Activated gamma-delta T cell treated with Interleukin-2 at 50 U/mL for 16 hours (primary cell): ENCODE measurements at places on chromosomes 11 and 22.

DNA sequence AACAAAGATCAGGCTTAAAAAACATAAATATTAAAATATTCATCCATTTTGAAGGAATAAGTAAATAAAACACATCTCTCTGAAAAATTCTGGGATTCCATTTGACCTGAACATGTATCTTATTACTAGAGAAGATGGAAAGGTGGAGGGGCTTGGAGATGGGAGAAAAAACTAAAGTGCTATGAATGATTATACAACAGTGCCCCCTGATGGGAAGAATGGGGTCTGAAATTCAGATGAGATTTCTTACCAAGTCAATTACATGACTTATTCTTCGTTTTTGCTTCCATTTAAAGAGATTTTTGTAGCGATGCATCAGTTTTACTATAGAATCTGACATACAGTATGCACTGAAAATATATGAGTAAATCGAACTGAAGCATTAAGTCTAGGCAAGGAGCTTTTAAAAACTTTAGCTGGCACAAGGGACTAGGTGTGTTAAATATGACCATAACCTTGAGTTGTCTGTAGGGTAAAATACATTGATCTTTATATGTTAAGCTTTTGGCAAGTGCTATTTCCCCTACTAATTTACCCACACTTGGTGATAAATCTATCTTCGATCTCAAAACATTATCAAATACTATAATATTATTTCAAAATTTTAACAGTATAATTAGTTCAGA lies 718.8 kb downstream of the CNTN5 start:
- DNase-seq = no peak

DNA sequence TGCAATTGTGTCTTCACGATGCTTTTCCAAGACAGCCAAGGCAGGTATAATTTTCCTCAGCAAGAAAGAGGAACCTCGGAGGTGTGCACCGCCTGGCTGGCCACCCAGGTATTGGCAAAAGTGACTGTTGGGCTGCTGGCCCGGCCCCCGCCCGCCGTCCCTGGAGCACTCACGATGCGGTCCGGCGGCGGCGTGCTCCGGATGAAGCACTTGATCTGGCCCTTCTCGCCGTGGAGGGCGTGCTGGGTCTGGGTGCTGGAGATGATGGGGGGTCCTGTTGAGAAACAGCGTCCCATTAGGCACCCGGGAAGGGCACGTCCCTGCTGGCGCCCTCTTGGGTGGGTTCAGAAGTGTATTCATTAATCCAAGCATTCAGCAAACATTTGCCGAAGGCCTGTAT lies 84.8 kb downstream of the ST3GAL4 start:
- no peak for DNase-seq

DNA sequence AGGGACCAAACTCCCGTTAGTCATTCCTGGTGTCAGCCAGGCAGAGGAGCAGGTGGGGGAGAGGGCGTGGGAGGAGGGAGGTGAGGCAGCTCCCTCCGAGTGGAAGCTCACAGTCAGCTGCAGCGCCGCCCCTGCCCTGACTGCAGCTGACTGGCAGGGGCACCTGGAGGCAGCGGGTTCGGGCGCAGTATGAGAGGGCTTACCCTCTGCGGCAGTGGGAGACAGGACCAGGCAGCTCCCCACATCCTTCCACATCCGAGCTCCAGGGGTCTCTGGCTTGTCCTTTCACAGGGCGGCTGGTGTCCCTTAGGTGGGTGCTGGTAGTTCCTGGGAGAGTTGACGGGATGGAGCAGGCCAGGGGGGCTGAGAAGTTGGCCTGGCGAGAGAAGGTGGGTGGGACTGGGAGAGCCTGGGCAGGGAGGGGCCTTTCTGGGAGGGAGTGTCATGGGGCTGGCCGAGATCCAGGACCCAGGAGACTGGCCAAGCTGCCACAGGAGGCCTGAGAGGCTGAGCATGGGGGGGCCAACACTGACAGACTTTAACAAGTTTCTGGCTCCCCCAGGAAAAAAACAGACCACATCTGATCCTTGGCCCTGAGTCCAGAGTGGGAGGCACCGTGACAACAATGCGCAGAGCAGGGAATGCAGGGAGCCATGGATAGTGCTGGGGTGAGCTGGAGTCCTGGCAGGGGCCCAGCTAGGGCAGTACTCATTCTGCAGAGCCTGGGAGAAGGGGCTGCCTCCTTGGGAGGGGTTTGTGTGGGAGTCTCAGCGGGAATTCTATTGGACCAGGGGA lies 4.9 kb downstream of the ADORA2A start:
- DNase-seq = no peak

GRCh38 chr11:119346605-119347004 lies at the start of gene MFRP:
TSS of gene MFRP (minus strand) at chr11:119346705. CDS start at chr11:119346513, 192 bp downstream.
- DNase-seq = no peak

DNA sequence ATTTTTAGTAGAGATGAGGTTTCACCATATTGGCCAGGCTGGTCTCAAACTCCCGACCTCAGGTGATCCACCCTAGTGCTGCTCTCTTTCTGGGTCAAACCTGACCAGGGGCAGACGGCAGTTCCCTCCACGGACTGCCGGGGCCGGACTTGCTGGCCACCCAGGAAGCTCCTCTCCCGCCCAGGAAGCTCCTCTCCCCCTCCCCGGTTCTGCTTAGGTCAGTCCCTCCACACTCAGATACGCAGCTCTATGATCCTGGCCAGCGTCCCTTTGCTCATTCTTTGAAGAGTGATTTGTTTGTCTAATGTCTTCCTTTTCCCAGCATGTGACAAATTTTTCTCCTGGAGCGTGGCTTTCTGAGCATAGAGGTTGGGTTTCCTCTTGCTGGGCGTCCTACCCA lies 125.3 kb upstream of the B3GAT1 start:
- DNase-seq = no peak

- DNase-seq = no peak
These were observed 170.1 kb downstream of the GRIK4 start for GRCh38 chr11:120681434-120682331.

- DNase-seq = no peak
These were observed 564.7 kb downstream of the KCNA4 start for GRCh38 chr11:29452146-29452545.
